ENCODE measurements at places on chromosomes 16 and 17.

- DNase-seq = no peak
Measured at GRCh38 chr17:76511668-76512365, 10.6 kb upstream of the RHBDF2 start.

GRCh38 chr16:29824589-29825144 is 4.4 kb downstream of the MVP start:
- DNase-seq = no peak

- no peak for DNase-seq
Measured at GRCh38 chr16:80344570-80344969, 196.2 kb upstream of the DYNLRB2 start.

- DNase-seq = no peak
Measured at GRCh38 chr17:82127315-82127595, 29.2 kb upstream of the FASN start.

DNA sequence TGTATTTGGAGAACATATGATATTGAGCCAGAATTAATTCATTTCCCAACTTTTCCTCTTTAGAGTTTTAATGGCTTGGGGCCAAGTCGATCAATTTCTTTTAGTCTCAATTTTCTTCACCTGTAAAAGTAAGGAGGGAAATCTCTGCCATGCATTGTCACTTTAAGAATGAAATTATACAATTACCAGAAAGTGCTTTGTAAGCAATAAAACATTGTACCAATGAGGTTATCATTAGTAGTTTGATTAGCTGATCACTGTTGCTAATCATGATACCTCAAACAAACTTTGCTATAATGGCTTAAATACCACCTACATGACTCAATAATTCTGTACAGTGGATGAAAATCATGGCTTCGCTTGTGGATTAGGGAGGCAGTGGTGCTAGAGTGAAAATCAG is 1525.8 kb upstream of the GOT2 start:
- DNase-seq = no peak

GRCh38 chr16:89905511-89906139 is 13.0 kb upstream of the MC1R start:
- DNase-seq = no peak

DNA sequence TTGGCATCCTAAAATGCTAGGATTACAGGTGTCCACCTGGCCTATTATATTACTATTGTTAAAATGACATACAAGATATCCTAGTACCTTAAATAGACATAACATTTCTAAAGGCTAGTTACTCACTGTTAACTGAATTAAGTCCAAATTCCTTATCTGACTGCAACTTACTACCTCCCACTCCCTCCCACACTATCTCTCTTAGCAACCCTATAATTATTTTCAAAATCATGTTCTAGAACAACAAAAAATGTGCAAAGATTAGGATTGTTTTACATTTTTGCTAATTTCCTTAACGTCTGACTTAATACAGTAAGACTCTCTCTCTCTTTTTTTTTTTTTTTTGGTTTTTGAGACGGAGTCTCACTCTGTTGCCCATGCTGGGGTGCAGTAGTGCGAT is 2.2 kb upstream of the ATF7IP2 start:
- no peak for DNase-seq

DNA sequence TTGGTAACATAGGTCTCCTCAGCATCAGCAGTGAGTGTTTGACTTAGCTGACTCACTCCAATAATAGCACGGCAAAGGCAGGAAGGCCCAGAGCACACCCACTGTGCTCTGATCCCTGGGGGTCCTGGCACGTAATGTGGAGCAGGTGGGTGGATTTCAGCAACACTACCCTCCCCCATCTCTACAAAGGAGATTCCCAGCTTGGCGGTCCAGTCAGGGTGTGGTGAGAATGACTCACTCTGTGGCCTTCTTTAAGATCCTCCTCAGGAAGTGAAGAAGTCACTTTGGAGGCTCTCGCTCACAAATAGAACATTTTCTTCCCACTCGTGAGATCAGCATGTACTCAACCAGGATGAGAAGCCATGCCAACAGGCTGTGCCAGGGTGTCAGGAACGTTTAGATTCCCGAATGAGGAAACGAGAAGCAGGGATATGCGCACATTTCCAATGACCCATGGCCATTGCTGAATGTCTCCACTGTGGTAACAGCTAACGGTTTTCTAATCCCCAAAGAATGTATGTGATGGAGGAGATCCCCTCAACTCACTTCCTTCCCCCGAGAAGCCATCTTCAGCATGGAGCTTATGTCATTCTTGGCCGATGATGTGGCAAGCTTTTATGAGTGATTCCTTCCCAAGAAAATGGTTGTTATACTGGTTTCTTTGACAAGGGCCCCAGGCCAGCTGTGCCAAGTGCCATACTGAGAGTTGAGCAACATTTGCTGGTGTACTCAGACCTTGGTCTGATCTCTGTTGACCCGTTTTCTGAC is 365.2 kb downstream of the C16orf95 start:
- DNase-seq = no peak

DNA sequence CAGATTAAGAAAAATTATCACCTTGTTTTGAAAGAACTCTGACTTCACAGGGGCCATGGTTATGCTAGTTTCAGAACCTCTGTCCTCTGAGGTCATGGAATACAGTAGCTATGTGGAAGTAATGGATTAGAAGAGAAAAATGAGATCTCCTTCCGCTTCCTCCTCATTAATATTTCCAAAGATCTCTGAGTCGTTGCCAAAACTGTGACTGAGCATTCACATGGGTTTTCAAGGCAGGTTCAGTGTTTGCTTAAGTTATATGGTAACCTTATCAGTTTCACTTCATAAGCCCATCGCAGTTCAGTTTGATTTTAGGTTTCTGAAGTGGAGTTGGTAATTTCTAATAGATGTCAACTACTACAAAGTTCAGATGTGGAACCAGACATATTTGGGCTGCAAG is 321.2 kb upstream of the SOX9 start:
- DNase-seq = no peak

GRCh38 chr17:48816438-48816773 is 623 bp downstream of the TTLL6 start:
- DNase-seq = no peak

DNA sequence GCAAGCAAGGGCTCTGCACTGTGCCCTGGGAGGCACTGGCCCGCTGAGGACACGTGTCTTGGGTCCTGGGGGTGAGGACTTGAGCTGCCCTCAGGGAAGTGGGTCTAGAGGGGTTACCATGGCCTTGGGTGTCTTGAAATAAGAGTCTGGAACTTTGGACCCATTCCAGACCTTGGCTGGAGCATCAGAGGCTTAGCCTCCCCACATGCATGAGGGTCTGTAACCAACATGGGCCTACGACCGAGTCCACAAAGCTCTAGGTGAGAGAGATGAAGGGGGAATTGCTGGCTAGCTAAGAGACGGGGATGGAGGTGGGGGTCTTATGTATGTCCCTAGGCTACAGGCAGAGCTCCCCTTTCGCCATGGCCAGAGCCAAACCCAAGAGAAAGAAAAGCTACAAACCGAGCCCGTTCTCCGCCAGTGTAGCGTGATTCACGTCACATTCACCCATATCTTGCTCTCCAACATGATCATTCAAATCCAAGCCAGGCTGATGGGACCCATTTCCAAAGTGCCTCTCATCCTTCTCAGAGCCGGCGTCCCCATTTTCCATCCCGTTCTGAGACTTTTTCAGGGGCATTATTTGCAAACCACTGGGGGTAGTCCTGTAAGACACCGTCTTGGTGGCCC is 120.1 kb downstream of the CDYL2 start:
- no peak for DNase-seq

- DNase-seq = no peak
Measured at GRCh38 chr17:63232565-63233310, 213.4 kb downstream of the CYB561 start.

DNA sequence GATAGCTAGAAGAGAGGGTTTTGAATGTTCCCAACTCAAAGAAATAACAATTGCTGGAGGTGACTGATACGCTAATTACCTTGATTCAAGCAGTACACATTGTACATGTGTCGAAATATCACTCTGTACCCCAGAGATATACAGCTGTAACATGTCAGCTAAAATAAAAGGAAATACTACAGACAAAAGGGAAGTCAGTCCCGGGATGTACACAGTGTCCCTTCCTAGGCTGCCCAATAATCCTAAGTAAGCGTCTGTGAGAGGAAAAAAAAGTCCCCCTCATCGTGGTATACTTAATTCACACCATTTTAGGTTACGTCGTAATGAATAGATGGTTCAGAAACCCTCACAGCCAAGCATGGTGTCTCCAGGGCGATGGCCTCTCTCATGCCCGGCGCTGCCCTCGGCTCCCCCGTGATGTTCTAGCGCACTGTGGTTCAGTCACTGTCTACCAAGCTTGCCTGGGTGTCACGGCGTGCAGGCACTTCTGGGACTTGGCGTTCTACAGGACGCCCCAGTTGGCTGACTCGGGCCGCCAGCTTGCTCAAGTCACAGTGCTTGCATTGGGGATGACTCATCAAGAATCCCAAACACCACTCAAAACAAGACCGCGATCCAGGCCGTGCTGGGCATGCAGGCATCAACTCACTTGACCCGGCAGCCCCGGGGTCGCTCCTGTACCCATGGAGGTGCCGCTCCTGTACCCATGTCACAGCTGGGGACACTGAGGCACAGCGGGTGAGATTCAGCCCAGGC is 27.6 kb downstream of the CCDC40 start:
- no peak for DNase-seq

- DNase-seq = no peak
Measured at GRCh38 chr16:426115-426905, 861 bp downstream of the RAB11FIP3 start.

DNA sequence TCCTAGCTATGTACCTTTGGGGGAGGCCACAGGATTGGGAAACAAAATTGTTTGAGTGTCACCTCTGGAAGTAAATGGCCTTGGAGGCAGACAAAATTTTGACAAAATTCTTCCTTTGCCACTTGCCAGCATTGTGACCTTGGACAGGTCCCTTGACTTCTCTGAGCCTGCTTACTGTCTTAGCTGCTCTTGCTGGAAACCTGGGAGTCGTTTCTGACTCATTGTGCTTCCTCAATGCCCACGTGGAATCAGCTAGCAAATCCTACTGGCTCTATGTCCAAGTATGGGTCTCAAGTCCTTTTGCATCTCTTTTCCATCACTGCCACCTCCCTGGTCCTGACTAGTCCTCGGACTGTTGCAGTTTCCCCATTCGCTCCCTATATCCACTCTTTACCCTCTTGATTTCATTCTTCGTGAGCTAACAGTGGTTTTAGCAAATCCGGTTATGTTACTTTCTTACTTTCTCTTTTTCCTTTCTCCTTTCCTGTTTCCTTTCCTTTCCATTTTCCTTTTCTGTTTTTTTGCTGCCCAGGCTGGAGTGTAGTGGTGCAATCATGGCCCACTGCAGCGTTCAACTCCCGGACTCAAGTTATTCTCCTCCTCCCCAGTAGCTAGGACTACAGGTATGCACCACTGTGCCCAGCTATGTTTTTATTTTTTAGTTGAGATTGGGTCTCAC is 68.1 kb upstream of the LGALS9 start:
- no peak for DNase-seq

DNA sequence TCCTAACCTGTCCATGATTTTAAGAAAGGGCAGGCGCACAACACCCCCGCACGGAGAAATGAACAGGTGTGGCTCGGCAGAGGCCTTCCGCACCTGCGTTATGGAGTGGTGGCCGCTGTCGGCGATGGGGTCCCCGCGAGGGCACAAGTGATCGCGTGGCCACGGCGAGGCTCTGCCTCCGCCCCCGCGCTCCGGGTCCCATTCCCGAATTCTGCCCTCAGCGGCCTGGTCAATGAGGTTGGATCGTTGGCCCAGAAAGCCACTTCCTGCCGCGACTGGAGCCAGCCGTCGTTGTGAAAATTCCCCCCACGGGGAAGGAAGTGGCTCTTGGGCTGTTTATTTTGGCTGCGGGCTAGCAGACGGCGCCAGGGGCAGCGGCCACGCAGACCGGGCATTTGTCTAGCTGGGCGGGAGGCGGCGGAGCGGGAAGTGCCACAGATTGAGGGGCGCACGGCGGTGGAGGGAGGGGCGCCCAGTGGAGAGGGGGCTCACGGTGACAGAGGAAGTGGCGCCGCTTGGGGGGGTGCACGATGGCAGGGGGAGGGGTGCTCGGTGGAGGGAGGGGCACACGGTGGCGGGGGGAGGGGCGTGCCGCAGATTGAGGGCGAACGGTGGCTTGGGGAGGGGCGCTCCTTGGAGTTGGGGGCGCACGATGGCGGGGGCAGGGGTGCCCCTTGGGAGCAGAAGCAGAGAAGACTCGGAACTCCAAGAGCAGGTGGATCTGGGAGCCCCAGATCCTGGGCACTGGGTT is 25.0 kb downstream of the MRC2 start:
- DNase-seq = no peak

DNA sequence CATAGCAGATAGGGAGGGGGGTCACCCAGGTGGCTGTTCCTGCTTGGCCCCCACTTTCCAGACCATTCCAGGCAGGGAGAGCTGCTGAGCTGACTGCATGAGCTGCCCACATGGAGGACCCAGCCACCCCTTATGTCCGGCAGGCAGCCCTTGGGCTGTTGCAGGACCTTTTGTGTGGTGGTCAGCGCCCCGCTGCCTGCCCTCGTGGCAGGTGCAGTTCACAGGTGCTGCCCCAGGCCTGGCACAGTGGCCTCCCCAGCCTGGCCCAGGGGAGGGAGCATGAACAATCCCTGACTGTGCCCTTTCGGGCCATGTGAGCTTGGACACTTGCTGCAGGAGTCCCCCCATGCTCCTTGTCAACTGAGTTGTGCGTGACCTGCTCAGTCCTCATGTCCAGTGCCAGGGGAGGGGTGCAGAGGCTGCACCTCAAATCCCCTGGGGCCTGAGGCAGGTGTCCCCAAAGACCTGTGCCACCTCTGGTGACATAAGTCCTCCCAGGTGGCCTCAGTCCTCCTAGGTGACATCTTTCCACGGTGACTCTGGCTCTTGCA is 8.6 kb downstream of the TBC1D26 start:
- no peak for DNase-seq

GRCh38 chr16:66387817-66388332 is 21.4 kb downstream of the CDH5 start:
- DNase-seq = no peak

DNA sequence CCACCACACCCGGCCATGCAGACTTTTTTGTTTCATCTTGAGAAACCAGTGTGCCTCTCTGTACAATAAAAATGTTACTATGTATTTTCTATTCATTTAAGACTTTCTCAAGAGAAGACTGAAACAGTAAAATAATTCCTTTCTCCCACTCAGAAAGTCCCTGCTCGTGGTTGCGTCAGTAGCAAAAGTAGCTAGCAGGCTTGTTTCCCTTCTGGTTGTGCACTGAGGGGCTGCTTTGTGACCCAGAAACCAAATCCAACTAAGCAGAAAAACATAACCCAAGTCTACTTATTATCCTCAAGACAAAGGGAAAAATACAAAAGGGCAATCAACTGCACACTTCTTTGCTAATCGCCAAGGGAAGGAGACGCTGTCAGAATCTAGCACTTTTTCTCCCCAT is 3.4 kb upstream of the PNPO start:
- peak; percentile 16 for DNase-seq

Measured in stimulated activated CD4-positive, alpha-beta T cell treated with anti-CD3 and anti-CD28 coated beads, Interleukin-1b, Interleukin-23, amount 100 ng/mL, for 48 hours (primary cell).